ENCODE measurements at places on chromosomes 3 and 15.

- no peak for DNase-seq
Measured at GRCh38 chr3:66076861-66077470, 38.2 kb upstream of the MAGI1 start.

GRCh38 chr3:100100425-100100824 lies 13.9 kb downstream of the FILIP1L start:
- DNase-seq = no peak

DNA sequence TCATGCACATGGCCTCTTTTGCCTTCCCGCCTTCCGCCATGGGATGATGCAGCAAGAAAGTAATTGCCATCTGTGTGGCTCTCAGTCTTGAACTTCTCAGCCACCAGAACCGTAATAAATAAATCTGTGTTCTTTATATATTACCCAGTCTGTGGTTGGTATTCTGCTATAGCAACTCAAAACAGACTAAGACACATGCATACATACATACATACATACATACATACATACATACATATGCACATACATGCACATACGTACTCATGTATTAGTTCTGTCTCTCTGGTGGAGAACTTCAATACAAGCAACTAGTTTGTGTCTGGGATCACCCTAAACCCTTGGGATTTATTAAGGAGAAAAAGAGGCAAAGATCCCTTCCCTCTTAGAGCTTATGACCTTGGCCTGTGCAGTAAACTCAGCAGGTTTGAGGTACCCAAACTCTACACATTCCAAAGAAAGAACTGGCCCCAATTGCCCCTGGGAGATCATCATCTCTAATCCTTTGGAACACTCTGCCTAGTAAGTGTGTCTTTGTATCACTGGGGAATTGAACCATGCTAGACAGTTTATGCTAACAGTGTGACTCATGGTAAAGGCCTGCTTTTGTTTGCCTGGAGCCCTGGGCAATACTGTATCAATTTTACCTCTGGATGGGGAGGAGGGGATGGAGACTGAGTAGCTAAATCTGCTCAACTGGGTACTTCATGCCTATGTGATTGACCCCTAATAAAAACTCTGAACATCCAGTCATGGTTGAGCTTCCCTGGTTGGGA lies 115.6 kb upstream of the LMCD1 start:
- no peak for DNase-seq

- DNase-seq = no peak
Measured at GRCh38 chr3:44117239-44117638, 124.4 kb upstream of the TOPAZ1 start.

- no peak for DNase-seq
Measured at GRCh38 chr3:49199900-49200281, 28.5 kb downstream of the KLHDC8B start.

DNA sequence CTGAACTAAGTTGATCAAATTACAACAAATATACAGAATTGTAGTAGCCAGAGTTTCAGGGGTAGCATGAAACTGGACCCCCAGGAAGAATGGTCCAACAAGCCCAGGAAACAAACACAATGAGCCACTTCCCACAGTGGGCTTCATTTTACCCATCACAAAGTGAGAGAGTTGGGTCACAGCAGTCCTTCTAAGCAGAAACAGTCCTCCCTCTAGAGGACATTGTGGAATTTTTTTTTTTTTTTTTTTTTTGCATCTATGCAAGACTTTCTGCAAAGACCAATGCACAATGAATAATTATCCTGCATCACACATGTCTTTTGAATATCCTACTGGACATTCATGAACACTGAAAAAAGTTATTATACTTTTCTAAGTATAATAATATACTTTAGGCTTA lies 73.8 kb upstream of the ATP13A5 start:
- no peak for DNase-seq

- DNase-seq = no peak
Measured at GRCh38 chr3:64674591-64675076, 13.2 kb downstream of the ADAMTS9 start.

DNA sequence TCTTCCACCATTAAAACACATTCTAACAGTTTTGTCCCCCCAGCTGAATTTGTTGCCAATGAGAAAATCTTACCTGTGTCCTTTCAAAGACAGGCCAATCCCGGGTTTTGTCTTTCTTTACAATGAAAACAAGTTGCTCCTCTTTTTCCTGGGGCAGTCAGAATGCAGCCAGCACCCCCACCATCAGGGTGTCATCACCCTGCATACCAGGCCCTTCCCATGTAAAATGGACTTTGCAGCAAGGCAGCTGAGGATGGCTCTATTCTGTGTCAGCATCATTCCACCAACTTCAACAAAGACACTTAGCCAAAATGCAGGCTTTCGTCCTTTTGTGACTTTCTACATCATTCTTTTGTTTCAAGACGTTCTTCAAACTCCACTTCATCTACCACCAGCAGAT lies 490.9 kb downstream of the OCA2 start:
- no peak for DNase-seq
